Hematopoietic multipotent progenitor cell (in vitro differentiated cells): ENCODE measurements at places on chromosomes 1 and 21. TPM values are rescaled to one million over a fixed set of nuclear protein-coding genes. Genes with fewer than 3 reads are reported as not detected.

Gene GBP6
- under 0.01 TPM for total RNA-seq

Gene CCDC185
- not detected for total RNA-seq

Gene MROH7
- total RNA-seq = 7.3 TPM

Gene LCE3D
- not detected for total RNA-seq

- no peak for DNase-seq
Measured at GRCh38 chr1:2473198-2473597, 2.9 kb upstream of the PLCH2 start.

GRCh38 chr1:202248861-202249260, 55.3 kb downstream of the LGR6 start:
- DNase-seq = no peak

DNA sequence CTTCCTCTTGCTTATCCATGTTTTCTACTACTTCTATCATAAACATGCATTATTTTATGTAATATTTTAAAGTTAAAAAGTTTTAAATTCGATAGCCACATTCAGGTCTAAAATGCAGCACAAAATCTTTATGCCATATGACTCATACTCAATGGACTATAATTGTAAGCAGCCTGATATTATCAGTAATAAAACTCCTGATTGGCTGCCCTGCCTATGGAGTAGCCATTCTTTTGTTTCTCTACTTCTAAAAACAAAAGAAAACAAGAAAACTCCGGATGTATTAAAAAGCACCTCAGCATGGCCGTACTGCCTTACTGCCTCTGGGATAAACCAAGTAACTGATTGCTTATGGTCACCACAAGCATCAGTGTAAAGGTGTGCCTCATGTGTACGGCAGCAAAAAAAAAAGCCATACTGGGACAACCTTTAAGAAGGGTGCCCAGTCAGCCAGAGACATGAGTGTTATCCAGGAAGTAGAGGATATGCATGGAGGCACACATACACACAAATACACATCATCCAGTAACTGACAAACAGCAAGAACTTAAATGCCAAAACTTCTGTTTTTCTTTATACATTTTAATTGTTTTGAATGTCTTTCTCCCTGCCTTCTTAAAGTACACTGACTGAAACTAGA, 9.2 kb downstream of the SLC35D1 start:
- DNase-seq = no peak

- DNase-seq = no peak
Measured at GRCh38 chr1:231232870-231233734, 7.9 kb upstream of the GNPAT start.

- peak; percentile 81 for DNase-seq
Measured at GRCh38 chr1:24070821-24071393, 41.0 kb downstream of the MYOM3 start.

- no peak for DNase-seq
Measured at GRCh38 chr1:17682400-17682799, 72.7 kb upstream of the ACTL8 start.

GRCh38 chr1:63784489-63785390, 10.9 kb downstream of the ROR1 start:
- DNase-seq = no peak
